ENCODE measurements at places on chromosomes 5 and 9.
A peak's percentile ranks its signal among the peaks of the same experiment; 100 is the strongest.

DNA sequence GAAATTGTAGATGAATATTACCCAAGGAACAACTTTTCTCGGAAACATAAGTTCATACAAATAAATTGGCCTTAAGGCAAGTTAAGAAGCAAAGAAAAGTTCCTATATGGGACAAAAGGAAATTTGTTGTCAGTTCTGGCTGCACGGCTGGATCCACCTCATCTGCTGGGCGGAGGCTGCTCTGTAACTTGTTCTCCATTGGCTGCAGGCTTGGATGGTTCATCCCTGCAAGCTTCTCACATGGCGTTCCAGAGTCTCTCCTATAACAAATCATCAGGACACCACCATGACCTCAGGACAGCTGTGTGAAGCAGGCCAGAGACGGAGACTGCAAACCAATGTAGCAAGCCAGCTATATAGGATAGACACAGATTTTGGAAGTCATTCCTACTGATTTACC is 81.4 kb upstream of the DAB2 start:
- DNase-seq = no peak

- no peak for DNase-seq
Observed at GRCh38 chr5:174306345-174307030, 261.0 kb downstream of the NSG2 start.

GRCh38 chr9:128494108-128494745 is 10.3 kb upstream of the GLE1 start:
- DNase-seq = peak; percentile 46

GRCh38 chr5:52863715-52864290 is 76.1 kb downstream of the ITGA1 start:
- DNase-seq = no peak

GRCh38 chr5:23136958-23137357 is 283.8 kb upstream of the CDH12 start:
- DNase-seq = no peak

GRCh38 chr9:115038178-115038577 is 79.8 kb downstream of the TNC start:
- no peak for DNase-seq

DNA sequence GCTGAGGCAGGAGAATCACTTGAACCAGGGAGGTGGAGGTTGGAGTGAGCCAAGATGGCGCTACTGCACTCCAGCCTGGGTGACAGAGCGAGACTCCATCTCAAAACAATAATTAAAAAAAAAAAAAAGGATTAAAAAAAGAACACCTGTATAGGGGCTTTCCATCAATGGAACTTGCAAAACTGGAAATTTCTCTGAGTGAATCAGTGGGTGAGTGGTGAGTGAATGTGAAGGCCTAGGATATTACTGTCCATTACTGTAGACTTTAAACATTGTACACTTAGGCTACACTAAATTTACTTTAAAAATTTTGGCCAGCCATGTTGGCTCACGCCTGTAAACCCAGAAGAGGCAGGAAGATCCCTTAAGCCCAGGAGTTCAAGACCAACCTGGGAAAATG is 5.7 kb upstream of the RARS1 start:
- DNase-seq = no peak

- no peak for DNase-seq
Observed at GRCh38 chr5:58088941-58089340, 370.9 kb downstream of the PLK2 start.

- DNase-seq = no peak
Observed at GRCh38 chr5:35026280-35026840, 21.4 kb downstream of the AGXT2 start.

GRCh38 chr5:143752165-143752850 is 59.7 kb upstream of the HMHB1 start:
- DNase-seq = no peak

DNA sequence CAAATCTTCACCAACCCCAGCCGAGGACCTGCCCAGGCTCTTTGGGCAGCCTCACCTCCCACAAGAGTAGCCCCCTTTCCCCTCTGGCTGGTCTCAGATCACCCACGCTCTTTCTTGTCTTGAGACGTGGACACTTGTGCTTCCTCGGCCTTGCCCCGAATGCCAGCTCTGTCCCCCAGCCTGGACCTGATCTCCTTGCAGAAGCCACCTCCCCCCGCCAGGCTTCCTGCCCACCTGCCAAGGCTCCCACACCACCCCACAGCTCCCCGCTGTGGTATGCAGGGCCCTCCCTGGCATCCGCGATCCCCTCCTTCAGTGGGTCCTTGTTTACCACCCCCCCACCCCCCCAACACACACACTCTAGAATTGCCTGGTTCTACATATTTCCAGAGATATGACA is 133.7 kb downstream of the ROR2 start:
- DNase-seq = no peak

- peak; percentile 44 for DNase-seq
Observed at GRCh38 chr9:106284296-106284695, 578.7 kb upstream of the ZNF462 start.

- DNase-seq = no peak
Observed at GRCh38 chr9:135544981-135545635, 818 bp upstream of the OBP2A start.

- no peak for DNase-seq
Observed at GRCh38 chr9:126117158-126117425, 209.5 kb upstream of the MVB12B start.

- no peak for DNase-seq
Observed at GRCh38 chr9:33408087-33408486, 5.7 kb upstream of the AQP7 start.

- no peak for DNase-seq
Observed at GRCh38 chr5:83955916-83956315, 235.3 kb upstream of the HAPLN1 start.

GRCh38 chr5:157485811-157486210 is 25.8 kb downstream of the NIPAL4 start:
- DNase-seq = no peak

GRCh38 chr5:36172599-36172998 is 20.7 kb downstream of the SKP2 start:
- DNase-seq = no peak

- DNase-seq = no peak
Observed at GRCh38 chr5:78738693-78739300, 90.2 kb upstream of the LHFPL2 start.

GRCh38 chr5:5616247-5616895 is 193.9 kb downstream of the ICE1 start:
- DNase-seq = no peak

- DNase-seq = no peak
Observed at GRCh38 chr5:142152384-142152732, 43.8 kb downstream of the NDFIP1 start.

DNA sequence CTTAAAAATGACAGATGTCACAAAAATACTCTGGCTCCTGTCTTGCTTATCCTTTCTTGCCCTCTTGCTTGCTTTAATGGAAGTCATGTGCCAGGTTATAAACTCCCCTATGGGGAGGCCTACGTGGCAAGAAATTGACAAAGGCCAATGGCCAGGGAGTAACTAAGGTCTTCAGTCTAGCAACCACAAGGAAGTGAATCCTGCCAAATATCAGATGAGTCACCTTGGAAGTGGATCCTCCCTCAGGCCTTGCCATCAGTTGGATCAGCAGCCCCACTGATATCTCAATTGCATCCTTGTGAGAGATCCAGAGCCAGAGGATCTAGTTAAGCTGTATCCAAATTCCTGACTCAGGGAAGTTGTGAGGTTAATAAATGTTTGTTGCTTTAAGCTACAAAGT is 82.8 kb downstream of the CAAP1 start:
- no peak for DNase-seq

- DNase-seq = no peak
Observed at GRCh38 chr5:109700516-109701153, 10.9 kb downstream of the MAN2A1 start.
